BE2C (cell line): ENCODE measurements at places on chromosomes 6 and 20.

DNA sequence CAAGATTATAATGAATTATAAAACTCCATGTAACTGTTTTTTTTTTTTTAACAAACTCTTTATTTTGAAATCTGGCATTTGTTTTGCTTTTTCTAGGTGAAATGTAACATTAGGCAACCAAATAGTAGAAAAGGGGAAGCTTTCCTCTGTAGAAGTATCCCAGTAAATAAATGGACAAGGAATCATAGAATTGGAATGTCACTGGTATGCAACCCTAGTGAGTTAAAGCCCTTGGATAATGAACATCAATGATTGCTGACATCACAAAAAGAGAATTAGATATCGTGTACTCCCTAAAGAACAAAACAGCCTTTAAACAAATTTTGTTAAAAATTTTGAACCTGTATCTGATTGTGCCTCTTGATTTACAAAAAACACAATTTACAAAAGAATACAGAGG is 93.9 kb upstream of the OGFRL1 start:
- no peak for DNase-seq

- DNase-seq, result peak; percentile 80
These were observed 9.0 kb upstream of the GRM4 start for GRCh38 chr6:34154668-34155447.

DNA sequence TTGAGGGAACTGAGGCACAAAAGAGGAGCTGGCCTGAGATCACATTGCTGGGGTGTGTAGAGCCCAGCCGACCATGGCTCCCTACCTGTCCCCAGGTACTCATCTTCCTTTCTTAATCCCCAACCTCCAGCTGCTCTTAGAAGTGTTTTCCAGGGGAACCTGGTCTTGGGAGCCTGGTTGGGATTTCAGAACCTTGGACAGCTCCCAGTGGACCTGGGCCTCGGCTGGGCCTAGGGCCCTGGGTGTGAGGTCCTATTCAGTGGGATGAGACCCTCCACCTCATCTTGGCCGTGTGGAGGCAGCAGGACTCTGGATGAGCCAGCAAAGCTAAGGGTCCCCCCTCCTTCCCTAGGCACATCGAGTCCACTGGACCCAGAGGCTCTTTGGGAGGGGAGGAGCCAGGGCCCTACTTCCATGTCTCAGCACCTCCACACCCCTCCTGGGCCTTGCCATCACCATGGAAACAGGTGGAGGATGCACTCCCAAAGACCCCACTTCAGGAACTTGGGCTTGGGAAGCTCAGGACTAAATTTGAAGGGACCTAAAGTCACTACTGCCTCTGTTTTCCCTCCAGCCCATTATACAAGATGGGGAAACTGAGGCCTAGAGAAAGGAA is 38.5 kb downstream of the DLGAP4 start:
- no peak for DNase-seq

DNA sequence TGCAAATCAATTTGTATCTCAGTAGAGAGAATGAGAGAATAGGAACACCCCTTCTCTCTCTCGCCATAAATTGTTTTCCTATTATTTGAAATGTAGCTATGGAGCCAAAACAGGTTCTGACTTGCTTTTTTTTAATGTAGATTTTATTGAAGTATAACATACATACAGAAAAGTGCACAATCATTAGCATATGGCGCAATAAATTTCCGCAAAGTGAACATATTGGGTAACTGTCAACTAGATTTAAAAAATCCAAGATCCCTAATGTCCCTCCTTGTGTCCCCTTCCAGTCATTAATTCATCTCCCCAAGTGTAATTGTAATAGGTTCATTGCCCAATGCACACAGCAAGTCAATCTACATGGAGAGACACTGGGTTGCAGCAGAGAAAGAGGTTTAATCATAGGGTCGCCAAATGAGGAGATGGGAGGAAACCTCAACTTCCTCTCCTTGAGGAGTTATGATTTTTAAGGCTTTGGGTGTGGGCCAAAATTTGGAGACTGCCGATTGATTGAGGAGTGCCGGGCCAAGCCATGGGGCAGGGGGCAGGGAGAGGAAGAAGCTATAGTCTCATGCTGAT is 43.3 kb upstream of the TGM3 start:
- no peak for DNase-seq

DNA sequence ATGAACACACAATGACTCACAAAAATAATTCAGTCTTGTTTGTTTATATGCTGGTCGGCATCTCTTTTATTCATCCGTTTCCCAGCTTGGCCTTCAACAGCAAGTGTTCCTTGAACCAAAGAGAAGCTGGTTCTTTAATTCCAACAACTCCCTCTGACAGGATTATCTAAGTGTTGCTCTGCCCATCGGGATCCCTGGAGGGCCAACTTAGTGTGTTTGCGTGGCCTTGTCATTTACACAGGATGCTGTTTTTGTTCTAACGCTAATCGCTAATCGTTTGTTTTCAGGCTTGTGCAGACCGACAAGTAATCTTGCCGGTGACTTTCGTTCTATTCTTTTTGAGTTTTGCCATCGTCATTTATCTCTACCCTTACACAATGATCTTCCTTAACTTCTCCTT is 267.4 kb upstream of the EXOC2 start:
- DNase-seq, result no peak

GRCh38 chr6:4935486-4935885 is 68.4 kb downstream of the RPP40 start:
- no peak for DNase-seq

DNA sequence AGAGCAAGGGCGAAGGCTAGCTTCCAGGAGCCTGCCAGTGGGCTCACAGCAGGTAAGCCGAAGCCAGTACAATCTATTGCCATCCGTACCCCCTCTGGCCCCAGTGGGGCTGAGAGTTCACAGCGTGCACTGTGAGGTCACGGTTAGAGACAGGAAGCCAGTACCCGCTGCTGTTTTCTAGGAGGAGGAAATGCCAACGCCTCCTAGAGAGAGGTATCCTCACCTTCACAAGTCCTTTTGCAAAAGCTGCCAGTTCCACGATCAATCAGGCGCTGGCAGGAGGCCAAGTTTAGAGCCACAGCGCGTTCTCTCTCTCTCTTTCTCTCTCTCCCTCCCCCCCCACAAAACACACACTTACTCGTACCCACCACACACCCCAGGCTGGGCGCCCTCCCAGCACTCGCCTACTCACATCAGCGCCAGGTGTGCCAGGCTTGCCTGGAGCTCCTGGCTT is 22.5 kb downstream of the COL9A1 start:
- peak; percentile 21 for DNase-seq

- peak; percentile 56 for DNase-seq
These were observed 35.3 kb upstream of the PTGIS start for GRCh38 chr20:49603209-49603627.

GRCh38 chr6:44002593-44003344 is 124.5 kb downstream of the MRPL14 start:
- peak; percentile 61 for DNase-seq

GRCh38 chr6:15491255-15491985 is 171.4 kb downstream of the DTNBP1 start:
- peak; percentile 71 for DNase-seq

- no peak for DNase-seq
These were observed 31.3 kb downstream of the ANKRD60 start for GRCh38 chr20:58197185-58197469.

DNA sequence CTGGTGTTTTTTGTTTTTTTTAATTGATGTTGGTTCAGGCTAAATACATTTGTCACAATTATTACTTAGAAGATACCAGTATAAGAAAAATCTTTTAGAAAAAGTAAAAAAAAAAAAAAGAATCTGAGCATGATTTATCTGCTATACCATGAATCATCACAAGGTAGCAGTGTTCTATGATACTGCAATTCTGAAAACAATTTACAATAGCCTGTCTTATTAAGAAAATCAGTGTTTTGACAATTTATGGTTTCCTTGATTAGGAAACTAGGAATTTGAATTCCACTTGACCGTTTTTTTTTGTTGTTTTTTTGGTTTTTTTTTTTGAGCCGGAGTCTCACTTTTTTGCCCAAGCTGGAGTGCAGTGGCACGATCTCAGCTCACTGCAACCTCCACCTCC is 9.3 kb upstream of the MAK start:
- DNase-seq, result no peak

GRCh38 chr20:59987135-59987534 is 28.9 kb downstream of the CDH26 start:
- no peak for DNase-seq

- no peak for DNase-seq
These were observed 400.2 kb downstream of the GJA1 start for GRCh38 chr6:121835662-121836061.

DNA sequence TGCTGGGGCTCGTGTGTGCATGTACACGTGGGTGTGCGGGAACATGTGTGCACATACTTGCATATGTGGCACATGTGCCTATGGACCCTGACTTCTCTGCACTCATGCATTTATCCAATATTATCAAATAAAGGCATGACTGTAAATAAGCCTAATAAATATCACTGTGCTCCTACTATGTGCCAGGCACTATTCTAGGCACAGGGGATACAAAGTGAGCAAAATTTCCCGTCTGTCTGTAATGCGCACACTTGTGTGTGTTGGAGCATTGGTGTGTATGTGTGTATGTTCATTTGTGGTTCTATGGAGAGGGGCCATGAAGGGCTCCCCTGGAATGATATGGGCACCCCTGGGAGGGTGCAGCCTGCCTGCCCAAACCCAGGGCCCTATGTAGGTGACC is 41.9 kb downstream of the ITPR3 start:
- no peak for DNase-seq

DNA sequence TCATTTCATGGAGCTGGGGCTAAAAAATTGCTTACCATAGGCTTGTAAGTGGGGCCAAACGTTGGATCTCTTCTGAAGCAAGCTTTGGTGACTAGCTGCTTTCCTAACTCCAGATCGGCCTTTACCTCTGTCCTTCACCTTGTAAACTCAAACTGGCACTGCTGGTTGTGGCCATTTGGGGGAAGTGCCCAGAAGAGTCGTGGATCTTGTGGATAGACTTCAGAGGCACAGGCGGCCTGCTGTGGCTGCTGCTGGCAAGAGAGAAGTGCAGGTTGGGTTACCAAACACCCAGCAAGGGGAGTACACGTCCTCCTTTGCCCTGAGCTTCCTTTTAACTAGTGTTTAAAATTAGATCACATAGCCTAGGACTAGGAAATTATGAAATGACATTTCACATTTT is 36.8 kb upstream of the KLHL31 start:
- DNase-seq, result no peak

DNA sequence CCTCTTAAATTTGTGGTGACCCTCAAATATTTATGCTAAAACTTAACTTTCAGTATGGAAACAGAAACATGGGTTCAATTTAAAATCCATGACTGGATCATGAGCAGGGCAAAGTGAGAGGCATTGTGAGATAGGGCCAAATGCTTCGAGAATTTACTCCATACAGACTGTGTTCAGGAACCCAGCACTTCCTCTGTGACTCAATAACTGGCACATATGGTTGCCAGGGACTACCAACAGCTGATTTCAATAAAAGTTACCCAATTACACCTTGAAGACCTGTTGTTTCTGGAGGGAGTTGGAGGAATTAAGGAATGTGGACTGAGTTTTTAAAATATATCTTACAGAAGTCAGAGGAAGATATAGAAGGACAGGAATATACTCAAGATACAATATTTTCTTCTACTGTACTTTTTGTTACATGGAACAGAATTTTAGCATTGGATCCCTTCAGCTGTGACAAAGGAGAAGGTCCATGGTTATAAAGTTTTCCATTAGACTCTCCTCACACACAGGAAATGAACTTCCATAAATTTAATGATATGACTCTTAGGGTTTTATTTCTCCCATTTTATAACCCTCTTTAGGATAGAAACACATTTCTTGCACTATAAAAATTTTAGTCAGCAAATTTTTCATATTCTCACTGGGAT is 258.5 kb downstream of the KHDC1L start:
- DNase-seq, result no peak

GRCh38 chr6:80742481-80742880 is 636.0 kb downstream of the BCKDHB start:
- peak; percentile 16 for DNase-seq

DNA sequence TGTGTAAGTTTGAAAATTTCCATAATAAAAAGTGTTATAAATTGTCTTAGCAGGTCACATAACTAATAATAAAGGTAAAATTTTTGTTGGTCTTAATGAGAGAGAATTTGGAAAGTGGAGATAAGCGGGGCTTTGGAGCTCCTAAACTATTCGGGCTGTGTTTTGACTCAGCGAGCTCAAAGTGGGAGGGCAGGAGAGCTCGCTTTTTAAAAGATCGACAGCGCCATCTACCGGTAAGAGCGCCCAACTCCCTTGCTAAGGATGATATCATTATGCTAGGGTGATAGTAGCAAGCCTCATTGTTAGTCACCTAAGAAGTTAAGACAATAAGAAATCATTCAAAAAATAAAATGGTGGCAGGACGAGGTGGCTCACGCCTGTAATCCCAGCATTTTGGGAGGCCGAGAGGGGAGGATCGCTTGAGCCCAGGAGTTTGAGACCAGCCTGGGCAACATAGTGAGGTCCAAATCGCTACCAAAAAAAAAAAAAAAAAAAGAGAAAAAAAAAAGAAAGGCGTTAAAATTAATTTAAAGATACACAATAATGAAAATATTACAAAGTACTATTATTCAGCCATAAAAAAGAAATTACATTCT is 24.8 kb downstream of the C6orf15 start:
- peak; percentile 84 for DNase-seq

- peak; percentile 75 for DNase-seq
These were observed 14.9 kb upstream of the PPARD start for GRCh38 chr6:35327349-35328027.

- no peak for DNase-seq
These were observed 258.0 kb upstream of the SOX4 start for GRCh38 chr6:21335591-21335990.

GRCh38 chr6:34115915-34116314 is 30.0 kb downstream of the GRM4 start:
- no peak for DNase-seq

- DNase-seq, result no peak
These were observed 15.7 kb downstream of the AHI1 start for GRCh38 chr6:135481783-135482369.

DNA sequence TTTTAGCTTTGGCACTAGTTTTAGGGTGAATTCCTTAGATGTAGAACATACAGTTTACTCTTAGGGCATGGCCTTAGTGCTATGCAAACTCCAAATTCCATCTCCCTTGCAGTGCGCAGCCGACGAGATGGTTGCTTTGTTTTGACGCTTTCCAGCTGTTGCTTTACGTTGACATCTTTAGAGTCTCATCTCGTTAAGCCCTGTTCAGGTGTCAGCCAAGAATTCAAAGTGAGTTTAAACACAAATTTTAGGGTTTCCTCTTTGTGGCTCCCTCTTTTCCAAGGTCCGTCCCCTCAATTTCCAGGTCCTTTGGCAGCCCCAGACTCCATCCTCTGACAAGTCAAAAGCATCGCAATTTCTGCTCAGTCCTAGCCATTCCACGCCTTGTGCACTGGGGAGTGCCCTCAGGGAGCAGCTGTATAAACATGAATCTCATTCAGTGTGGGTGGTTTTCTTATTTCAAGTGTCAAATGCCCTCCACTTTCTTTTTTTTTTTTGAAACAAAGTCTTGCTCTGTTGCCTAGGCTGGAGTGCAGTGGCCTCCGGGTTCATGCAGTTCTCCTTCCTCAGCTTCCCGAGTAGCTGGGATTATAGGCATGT is 14.1 kb upstream of the MAK start:
- no peak for DNase-seq
